ENCODE measurements at places on chromosomes 12 and 14.
A peak's percentile ranks its signal among the peaks of the same experiment; 100 is the strongest.

GRCh38 chr14:94089479-94089878 lies 8.4 kb downstream of the IFI27L1 start:
- no peak for DNase-seq

DNA sequence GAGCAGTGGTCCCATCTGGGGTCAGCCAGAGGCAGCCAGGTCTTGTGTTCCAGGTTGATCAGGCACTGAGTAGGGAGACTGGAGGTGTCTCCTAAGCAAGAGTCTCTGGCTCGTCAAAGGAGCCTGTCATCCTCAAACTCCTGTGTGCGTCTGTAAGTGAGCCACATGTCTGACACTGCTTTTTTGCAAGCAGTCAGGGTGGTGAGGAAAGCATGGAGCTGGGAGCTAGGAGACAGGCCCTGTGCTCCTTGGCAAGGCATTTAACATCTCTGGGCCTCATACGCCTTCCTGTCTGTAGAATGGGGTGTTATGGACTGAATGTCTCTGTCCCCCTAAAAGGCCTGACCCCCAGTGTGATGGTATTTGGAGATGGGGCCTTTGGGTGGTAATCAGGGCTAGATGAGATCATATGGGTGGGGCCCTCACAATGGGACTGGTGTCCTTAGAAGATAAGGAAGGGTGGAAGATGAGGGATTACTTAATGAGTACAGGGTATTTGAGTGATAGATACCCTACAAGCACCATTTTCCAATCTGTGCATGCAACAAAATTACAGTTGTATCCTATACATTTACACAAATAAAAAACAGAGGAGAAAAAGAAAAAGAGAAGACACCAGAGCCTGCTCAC lies 53.0 kb downstream of the ARL6IP4 start:
- no peak for DNase-seq

GRCh38 chr12:56995201-56995929 lies 11.0 kb downstream of the ZBTB39 start:
- DNase-seq, result no peak

DNA sequence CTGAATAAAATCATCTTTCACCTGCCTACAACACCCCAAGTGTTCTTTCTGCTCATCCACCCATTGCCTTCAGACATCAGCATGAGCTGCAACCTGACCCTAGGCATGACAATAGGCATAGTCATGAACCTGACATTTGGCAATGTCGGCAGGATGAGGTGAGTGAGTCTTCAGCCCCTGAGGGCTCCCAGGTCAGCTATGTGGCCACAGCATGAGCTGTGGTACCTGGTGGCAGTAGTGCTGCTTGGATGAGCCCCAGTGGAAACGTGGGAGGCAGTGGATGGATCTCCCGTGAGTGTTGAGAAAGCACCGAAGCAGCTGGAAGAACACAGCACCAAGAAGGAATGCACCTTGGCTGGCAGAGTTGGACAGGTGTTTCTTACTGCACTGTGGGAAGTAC lies 334.8 kb upstream of the FAR2 start:
- no peak for DNase-seq

DNA sequence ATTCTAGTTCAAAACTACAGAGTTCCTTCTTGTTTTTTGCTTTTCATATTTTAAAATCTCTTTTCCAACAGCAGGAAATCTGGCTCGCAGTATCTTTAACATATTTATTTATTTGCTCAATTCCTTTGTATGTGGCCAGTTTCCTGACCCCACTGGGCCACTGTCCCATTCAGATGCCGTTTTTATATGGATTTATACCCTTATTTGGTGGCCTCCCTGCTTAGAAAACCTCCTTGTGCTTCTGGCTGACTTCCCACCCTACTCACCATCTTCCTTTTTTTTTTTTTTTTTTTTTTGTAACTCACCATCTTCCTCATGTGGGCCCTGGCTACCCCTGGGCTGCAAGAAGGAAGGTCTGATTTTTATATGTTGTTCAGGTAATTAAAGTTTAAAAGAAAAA lies 53.9 kb downstream of the TTLL5 start:
- DNase-seq, result no peak

DNA sequence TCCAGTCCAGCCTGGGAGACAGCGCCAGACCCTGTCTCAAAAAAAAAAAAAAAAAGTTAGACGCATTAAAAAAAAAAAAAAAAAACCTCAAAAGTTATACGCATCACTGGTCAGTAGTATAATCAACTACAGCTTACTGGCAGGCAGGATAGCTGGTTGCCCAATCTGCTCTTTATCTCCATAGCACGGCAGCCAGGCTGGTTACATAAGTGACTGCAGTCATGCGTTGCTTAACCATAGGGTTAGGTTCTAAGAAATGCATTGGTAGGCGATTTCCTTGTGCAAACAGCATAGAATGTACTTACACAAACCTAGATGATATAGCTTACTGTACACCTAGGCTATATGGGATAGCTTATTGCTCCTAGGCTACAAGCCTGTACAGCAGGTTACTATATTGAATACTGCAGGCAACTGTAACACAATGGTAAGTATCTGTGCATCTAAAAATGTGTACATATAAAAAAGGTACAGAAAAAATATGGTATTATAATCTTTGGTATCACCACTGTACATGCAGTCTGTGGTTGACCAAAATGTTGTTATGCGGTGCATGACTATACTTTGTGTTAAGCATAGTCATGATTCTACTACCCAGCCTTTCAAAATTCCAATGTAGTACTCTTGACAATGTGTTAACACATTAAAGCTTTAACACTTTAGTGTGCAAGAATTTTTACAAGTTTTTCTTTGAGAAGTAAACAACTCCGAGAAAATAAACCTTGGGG lies 8.1 kb downstream of the L2HGDH start:
- peak; percentile 90 for DNase-seq

- DNase-seq, result peak; percentile 92
Observed at GRCh38 chr12:2640709-2641108, 154.1 kb upstream of the FKBP4 start.

- DNase-seq, result peak; percentile 39
Observed at GRCh38 chr12:89663577-89664357, 44.9 kb downstream of the ATP2B1 start.
